ENCODE measurements at places on chromosomes 5 and 9.
A peak's percentile ranks its signal among the peaks of the same experiment; 100 is the strongest.

GRCh38 chr5:125291447-125291846 is 545.0 kb upstream of the ZNF608 start:
- DNase-seq: no peak

GRCh38 chr5:55140908-55141665 is 18.9 kb upstream of the GPX8 start:
- DNase-seq: no peak

GRCh38 chr5:15720515-15720914 is 220.5 kb downstream of the FBXL7 start:
- DNase-seq: no peak

DNA sequence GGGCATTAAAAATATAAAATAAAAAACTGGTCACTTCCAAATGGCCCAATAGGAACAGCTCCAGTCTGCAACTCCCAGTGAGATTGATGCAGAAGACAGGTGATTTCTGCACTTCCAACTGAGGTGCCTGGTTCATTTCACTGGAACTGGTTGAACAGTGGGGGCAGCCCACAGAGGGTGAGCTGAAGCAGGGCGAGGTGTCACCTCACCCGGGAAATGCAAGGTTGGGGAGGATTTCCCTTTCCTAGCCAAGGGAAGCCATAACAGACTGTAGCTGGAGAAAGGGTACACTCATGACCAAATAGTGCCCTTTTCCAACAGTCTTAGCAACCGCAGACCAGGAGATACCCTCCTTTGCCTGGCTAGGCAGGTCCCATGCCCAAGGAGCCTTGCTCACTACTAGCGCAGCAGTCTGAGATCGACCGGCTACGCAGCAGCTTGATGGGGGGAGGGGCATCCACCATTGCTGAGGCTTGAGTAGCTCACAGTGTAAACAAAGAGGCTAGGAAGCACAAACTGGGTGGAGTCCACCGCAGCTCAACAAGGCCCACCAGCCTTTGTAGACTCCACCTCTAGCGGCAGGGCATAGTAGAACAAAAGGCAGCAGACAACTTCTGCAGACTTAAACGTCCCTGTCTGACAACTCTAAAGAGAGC is 12.7 kb downstream of the RLN1 start:
- peak; percentile 11 for DNase-seq
